ENCODE measurements at places on chromosomes 7 and 10.
A peak's percentile ranks its signal among the peaks of the same experiment; 100 is the strongest.

DNA sequence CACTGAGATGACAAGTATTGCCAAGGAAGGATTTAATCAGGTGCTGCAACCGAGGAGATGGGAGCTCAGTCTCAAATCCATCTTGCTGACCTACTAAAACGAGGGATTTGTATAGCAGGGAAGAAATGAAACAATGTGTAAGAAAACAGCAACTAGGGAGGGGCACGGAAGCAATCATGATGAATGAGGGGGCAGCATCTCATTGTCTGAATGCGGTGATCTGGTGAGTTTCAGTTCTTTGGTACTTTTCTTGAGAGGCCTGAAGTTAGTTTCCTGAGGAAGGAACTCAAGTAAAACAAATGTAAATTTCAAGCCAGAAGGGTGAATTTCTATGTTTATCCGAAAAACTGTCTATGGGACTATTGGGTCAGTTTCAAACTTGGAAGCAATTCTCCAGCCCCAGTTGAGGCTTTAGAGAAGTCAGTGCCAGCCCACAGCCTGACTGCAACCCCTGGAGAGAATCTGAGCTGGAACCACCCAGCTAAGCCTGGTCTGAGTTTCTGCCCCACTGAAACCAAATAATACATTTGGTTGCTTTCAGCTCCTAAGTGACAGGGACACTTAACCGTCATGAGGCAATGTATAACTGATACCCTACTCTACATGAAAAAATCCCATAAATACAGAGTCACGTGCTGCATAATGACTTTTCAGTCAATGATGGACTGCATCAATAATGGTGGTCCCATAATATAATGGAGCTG, 45.8 kb upstream of the TNS3 start:
- no peak for DNase-seq

- no peak for DNase-seq
Measured at GRCh38 chr7:98281757-98282606, 496 bp downstream of the BRI3 start.

- DNase-seq, result no peak
Measured at GRCh38 chr7:155735442-155736115, 76.7 kb downstream of the SHH start.

DNA sequence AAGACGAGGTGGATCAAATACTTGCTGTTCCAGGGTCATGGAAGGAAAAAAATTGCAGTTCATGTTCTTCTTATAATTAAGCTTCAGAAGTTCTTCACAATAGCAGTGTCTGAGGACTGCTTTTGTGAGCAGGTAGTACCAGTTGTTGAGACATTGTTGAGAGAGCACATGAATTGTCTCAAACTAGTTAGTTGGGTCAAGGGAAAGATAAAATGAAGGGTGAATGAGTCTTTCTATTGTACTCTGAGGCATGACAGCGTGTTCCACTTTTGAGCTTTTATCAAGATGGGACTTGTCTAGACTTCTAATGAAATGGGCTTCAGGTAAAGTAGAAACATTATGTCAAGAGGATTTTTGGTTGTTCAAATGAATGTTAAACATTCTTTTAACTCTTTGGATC, 26.0 kb downstream of the KAT6B start:
- DNase-seq, result peak; percentile 85

- no peak for DNase-seq
Measured at GRCh38 chr10:17816199-17816598, 7.1 kb downstream of the MRC1 start.

- DNase-seq, result no peak
Measured at GRCh38 chr10:101492814-101493213, 95.2 kb downstream of the POLL start.

GRCh38 chr10:21754410-21755011, 220.5 kb downstream of the MLLT10 start:
- no peak for DNase-seq

Data from mammary epithelial cell (primary cell).